CD4-positive, alpha-beta memory T cell (primary cell): ENCODE measurements at places on chromosomes 3 and 15. TPM values are rescaled to one million over a fixed set of nuclear protein-coding genes. Genes with fewer than 3 reads are reported as not detected.

CCR9 gene
- polyA plus RNA-seq, result 4.4 TPM

GOLGA8T gene
- polyA plus RNA-seq, result not detected

METTL6 gene
- polyA plus RNA-seq, result 18.3 TPM

IL17RB gene
- 1.0 TPM for polyA plus RNA-seq

ECE2 gene
- polyA plus RNA-seq, result not detected

CAMK2N2 gene
- not detected for polyA plus RNA-seq

LRRN1 gene
- not detected for polyA plus RNA-seq

CTSH gene
- 150 TPM for polyA plus RNA-seq

RTP4 gene
- polyA plus RNA-seq, result 3.5 TPM

DNA sequence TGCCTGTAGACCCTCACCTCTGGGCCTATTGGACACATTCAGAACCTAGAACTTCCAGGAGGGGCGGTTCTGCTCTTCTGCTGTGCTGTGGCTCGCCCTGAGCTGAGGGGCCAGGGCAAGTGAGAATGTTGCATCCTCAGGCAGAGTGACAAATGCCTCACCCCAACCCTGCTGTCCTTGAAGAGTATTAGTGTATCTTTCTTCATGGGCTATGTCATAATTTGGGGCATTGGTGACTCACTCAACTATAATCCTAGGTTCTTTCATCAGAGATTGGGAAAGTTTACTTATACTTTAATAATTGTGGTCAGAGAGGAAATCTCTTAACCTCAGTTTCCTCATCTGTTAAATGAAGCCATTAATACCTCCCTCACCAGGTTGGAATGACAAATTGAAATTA lies 143.8 kb downstream of the SV2B start:
- H3K27me3 ChIP-seq, result no peaks in the 10 kb centered on the region
- no peak for DNase-seq
- no peaks in the 10 kb centered on the region for H3K36me3 ChIP-seq
- H3K27ac ChIP-seq, result no peak overlapping the region
- no peak overlapping the region for H3K4me3 ChIP-seq

DNA sequence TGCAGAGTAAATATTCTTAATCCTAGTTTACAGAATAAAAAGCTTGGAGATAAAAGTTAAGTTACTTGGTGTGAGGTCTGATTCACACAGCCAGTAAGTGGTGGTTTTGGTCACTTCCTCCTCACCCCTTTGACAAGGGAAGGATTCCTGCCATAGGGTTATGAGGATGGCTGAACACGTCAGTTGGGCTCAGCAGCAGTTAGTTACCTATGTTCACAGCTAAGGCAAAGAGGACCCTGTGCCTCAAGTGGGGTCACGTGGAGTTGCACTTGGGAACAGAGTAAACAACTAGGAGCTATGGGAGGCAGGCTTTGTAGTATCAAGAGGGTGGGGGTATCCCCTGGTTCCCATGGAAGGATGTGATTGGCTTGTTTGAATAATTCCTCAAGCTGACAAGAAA lies 232.2 kb downstream of the UBE2E2 start:
- no peak overlapping the region for H3K27ac ChIP-seq
- H3K4me1 ChIP-seq, result no peaks in the 10 kb centered on the region
- no peak for DNase-seq
- H3K4me3 ChIP-seq, result no peak overlapping the region

DNA sequence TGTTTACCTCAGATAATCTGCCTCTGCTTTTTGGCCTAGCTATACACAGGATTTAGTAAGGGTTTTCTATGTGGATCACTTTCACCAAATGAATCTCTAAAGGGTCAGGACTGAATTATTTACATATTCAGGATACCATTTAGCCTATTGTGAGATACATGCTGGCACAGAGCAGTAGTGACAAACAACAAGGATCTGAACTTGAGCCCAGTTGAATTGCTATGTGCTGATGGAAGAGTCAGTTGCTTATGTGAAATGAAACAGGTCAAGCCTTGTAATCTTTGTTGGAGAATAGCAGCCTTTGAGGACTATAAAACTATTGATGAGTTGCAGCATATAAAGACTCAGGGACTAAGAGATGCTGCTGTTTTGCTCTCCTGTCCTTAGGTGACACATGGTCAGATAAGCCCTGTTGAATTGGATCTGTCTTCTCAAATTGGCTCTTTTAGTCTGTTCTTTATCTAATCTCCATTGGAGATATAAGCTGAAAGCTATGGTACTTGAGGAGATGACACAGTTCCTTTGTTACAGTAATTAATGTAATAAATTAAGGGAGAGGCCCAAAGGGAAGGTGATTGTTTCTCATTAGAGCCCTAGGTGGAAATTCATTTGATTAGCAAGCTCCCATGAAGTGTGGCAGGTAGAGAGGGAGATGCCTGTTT lies 30.4 kb downstream of the ZNF609 start:
- no peaks in the 10 kb centered on the region for H3K27me3 ChIP-seq
- no peak overlapping the region for H3K27ac ChIP-seq
- H3K4me1 ChIP-seq, result no peaks in the 10 kb centered on the region

DNA sequence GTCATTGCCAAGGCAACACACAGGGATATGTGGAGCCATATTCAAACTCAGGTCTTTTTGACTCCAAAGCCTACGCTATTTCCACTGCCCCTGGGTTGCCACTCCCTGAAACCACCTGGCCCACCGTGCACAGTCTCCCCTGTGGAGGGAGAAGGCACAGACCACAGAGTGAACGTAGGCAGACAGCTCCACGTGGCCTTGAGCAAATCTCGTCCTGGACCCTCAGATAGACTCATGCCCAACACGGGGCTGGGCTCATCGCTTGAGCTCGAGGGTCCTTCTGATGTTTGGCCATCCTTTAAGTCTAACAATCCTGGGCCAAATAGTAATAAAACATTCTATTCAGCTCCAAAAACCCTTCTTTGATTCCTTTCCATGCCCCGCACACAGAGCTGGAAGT lies 72.0 kb downstream of the CPN2 start:
- no peaks in the 10 kb centered on the region for H3K27me3 ChIP-seq
- H3K4me3 ChIP-seq, result no peak overlapping the region
- no peaks in the 10 kb centered on the region for H3K4me1 ChIP-seq
- no peak overlapping the region for H3K27ac ChIP-seq

DNA sequence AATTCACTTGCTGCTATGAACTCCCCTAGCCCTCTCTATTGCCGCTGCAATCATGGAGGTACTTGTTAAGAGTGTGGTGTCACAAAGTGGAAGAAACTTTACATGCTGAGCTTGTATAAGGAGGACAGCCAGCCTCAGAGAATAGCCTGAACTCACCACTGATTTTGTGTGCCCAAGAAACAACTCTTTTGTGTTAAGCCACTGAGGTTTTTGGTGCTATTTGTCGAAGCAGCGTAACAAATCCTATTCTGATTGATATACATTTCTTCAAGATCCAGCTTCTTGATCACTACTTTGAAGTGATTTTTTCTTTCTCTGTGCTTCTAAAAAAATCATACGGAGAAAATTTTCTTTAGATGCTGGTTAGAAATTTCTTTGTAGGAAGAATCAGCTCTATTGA lies 132.4 kb downstream of the MEIS2 start:
- H3K4me3 ChIP-seq, result no peak overlapping the region
- H3K36me3 ChIP-seq, result no peaks in the 10 kb centered on the region
- H3K27ac ChIP-seq, result no peak overlapping the region
- H3K4me1 ChIP-seq, result no peaks in the 10 kb centered on the region
- no peak for DNase-seq
- H3K27me3 ChIP-seq, result no peaks in the 10 kb centered on the region

- H3K27me3 ChIP-seq, result no peaks in the 10 kb centered on the region
- no peak overlapping the region for H3K27ac ChIP-seq
- no peaks in the 10 kb centered on the region for H3K36me3 ChIP-seq
- no peak overlapping the region for H3K4me3 ChIP-seq
Observed at GRCh38 chr3:152835601-152836102, 721 bp downstream of the P2RY1 start.

DNA sequence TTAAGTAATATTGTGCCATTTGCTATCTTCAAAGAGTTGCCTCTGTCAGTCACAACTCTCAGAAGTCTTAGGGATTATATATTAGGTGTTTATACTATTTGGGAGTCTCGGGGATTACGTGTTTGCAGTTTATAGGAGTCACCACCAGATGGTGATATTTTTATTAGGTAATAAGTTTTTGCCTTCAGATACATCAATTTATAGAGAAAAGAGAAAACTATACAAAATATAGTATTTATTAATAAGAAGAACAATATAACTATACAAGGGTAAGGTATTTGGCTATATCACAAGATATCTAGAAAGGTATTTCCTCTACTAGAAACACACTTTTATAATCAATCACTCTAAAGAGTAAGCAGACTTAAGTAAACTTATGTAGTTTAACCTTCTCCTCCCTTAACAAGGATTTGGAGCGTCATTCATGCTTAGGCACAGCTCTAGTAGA lies 10.7 kb upstream of the DHX36 start:
- no peaks in the 10 kb centered on the region for H3K27me3 ChIP-seq
- DNase-seq, result no peak
- H3K36me3 ChIP-seq, result no peaks in the 10 kb centered on the region
- H3K27ac ChIP-seq, result no peak overlapping the region
- no peaks in the 10 kb centered on the region for H3K4me1 ChIP-seq

DNA sequence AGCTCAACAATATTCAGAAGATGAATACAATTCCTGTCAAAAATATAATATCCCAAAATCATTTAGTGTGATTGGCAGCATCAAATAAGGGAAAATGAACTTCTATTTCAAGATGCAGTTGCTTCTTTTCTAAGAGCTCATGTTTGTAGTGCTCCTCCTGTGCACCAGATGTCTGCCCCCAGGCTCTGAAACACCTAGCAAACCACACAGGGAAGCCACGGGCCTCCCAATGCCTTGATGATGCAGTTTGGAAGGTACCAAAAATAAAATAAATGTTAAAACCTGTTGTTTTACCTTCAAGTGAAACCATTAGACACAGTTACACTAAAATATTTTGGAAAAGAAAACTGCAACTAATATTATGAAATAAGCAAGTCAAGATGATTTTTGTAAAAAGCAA lies 22.2 kb downstream of the CFAP20DC start:
- H3K4me1 ChIP-seq, result no peaks in the 10 kb centered on the region
- H3K4me3 ChIP-seq, result no peak overlapping the region
- H3K36me3 ChIP-seq, result no peaks in the 10 kb centered on the region
- no peaks in the 10 kb centered on the region for H3K27me3 ChIP-seq
- no peak overlapping the region for H3K27ac ChIP-seq

- H3K36me3 ChIP-seq, result no peaks in the 10 kb centered on the region
- no peak for DNase-seq
- no peak overlapping the region for H3K27ac ChIP-seq
- H3K4me3 ChIP-seq, result no peak overlapping the region
Observed at GRCh38 chr3:79729096-79729495, 38.7 kb downstream of the ROBO1 start.
